ENCODE measurements at places on chromosomes 12 and 14. TPM values are rescaled to one million over a fixed set of nuclear protein-coding genes. Genes with fewer than 3 reads are reported as not detected.

Gene IFI27
- 142 TPM for total RNA-seq

DNA sequence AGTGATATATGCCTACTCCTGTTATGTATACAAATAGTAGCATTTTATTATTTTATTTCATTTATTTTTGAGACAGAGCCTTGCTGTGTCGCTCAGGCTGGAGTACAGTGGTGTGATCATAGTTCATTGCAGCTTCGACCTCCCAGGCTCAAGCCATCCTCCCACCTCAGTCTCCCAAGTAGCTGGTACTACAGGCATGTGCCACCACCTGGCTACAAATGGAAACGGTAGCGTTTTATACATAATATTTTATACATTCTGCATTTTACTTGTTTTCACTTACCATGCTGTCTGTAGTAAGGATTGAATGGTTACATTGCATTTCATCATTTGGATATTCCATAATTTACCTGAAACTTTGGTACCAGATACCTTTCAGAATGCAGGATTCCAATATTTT lies 14.1 kb downstream of the C1R start:
- no peak for DNase-seq

Gene C14orf180
- not detected for total RNA-seq

Gene AVPR1A
- not detected for total RNA-seq

Gene IRF9
- 45.4 TPM for total RNA-seq

- DNase-seq: no peak
Observed at GRCh38 chr14:51520087-51520486, 131.6 kb upstream of the FRMD6 start.

DNA sequence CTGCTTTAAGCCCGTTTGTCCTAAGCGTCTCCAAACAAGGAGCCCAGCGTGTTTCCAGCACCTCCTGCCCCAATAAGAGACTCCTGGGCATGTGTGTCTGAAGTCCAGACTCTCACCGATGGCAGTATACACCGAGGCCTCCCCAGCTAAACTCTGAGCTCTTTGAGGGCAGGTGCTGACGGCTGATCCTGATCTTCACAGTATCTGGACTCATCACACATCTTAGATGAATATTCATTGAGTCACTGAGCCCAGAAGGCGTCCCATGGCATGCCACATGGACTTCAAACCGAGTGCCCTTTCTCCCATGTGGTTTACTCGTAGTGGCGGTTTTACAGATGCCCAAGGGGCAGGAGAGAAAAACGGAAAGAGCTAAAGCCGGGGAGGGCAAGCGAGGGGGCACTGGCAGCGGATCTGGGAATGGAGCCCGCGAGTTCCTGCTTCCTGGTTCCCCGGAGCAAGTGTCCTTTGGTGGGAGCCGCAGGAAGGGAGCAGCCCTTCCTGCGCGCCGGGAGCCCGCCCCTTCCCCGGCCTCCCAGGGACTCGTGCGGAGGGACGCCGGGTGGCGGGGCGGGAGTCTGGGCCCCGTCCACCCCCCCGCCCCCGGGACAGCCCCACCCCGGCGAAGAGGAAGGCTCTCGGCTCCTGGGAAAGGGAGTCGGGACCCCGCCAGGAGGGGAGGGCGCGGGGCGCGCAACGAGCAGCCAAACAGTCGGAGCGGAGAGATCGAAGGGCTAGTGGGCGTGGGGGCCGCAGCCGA lies 585 bp upstream of the TEAD4 start:
- DNase-seq: no peak

Gene RTL1
- not detected for total RNA-seq

Gene ADCY6
- total RNA-seq: 48.5 TPM

DNA sequence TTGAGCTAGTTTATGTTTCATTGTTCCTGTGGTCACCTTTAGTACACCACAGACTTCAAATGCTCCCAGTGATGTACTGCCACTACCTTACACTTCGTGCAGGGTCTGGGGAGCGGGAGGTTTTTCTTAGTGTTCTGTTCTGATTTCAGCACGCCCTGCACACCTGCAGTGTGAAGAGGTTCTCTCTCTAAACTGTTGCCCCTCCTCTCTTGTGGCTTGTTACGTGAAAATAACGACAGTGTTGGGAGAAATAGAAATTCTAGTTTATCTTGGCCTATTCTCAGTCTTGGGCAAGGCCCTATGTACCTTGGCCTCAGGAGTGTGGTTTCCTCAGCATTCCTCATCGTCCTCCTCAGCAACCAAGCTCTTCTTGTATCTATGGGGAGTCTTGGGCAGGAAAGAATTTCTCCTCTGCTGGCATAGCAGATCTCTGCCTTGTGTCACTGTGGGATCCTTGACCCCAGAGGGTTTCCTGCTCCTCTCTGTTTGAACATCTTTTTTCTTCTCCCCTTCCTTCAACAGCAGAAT lies 48.6 kb downstream of the EIF2S3B start:
- DNase-seq: no peak

Gene SLC17A8
- total RNA-seq: not detected
